ENCODE measurements at places on chromosomes 5 and 9.

- DNase-seq: no peak
Observed at GRCh38 chr9:102587281-102587680, 407.9 kb upstream of the CYLC2 start.

GRCh38 chr5:119359737-119360413 lies 4.1 kb downstream of the TNFAIP8 start:
- DNase-seq: no peak

GRCh38 chr5:158905281-158905680 lies 194.4 kb downstream of the EBF1 start:
- no peak for DNase-seq

DNA sequence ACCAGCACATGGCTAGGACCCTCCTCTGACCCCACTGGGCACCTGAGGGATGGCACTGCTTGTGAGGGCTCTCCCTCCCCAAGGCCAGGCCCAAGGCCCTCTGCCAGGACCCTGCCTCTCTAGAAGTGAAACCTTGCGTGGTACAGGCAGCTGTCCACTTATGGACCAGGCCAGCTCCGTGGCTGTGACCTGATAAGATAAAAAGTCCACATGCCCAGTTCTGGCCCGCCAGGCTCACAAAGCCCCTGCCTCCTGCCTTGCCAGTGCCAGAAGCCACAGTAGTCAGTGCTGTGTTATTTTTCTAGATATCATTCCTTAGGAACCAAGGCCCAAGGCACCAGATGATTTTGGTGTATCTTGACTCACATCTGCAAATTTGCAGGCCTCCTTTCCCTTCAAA lies 14.0 kb upstream of the SPATA31E1 start:
- no peak for DNase-seq

DNA sequence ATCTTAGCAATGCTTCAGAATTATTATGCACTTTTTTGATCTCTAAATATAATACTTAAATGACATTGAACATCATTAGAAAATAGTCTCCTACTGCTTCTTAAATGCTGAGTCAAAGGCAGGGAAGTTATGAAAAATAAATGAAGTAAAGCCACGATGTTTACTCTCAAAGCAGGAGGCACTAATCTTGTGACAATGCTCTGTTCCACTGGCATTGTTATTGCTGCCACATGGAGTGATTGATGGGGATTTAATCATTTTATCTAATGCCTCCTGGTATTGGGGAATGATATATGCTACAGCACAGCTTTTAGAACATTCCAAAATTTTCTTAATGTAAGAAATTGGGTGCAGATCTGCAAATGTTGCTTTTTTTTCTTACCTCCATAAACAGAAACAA lies 1655.4 kb upstream of the NUDT12 start:
- no peak for DNase-seq
